ENCODE measurements at places on chromosomes 11 and 22. TPM values are rescaled to one million over a fixed set of nuclear protein-coding genes. Genes with fewer than 3 reads are reported as not detected.

DNA sequence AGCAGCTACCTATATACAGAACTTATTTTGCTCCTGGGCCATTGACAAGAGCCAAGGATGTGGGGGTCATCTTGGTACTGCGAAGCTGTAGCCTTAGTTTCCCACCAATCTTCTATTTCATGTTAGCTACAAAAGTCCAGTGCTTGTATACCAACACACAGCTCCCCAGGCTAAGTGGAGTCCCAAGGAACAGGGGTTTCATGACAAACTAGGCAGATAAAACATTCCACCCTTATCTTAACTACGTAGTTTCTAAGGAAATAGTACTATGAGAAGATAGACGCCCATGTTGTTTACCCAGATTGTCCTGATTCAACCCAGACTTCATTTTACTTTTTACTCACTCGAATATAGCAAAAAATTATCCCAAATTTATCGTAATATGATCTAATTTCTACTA, 218.5 kb downstream of the DYNC2H1 start:
- no peak for DNase-seq

The AP1B1 gene
- total RNA-seq, result 104 TPM

DNA sequence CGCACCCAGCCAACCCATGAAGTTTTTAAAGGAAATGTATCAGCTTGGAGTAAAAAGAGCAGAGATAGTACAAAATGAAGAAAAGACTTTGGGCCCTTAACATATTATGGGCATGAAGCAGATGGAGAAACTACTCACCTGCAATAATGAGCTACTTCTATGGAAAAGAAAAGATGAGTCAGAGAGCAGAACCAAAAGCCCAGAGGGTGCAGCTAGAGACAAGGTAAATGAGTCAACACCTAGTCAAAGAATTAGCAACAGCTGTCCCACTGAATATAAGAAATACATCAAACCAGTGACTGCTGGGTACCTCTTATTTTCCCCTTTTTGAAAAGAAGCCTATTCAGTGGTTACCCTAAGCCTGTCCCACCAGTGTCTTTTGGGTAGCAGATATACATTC, 61.8 kb downstream of the RPL27A start:
- no peak for DNase-seq

DNA sequence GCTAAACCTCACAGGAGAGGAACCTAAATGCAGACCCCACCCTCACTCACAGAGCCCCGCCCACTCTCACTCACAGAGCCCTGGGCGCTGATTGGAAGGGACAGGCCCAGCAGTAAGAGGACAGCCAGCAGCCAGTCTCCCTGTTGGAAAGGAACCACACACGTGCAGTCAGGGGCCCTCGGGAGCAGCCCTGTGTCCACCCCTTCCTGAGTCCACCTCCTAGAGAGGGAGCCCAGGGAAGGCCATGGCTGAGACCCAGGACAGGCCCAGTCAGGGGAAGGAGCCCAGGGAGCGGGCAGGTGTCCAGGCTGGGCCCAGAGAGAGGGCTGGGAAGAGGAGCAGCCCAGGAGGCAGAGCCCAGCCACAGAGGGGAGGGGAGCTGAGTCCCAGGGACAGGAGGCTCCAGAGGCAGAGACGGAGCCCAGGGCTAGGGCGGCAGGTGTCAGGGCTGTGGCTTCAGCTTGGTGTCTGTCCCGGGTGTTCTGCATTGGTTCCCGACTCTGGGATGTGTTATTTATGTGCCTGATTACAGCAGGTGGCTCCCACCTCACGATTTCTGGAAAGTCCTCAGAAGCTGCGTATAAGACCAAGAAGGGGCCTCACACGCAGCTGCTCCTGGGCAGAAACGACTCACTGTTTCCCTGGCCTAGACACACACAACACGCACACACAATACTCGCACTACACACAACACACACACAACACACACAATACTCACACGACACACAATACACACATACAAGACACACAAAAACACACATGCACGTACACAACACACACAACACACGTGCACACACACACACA, 9.0 kb upstream of the APOBEC3H start:
- DNase-seq, result no peak

The NTM gene
- total RNA-seq, result 7.4 TPM

DNA sequence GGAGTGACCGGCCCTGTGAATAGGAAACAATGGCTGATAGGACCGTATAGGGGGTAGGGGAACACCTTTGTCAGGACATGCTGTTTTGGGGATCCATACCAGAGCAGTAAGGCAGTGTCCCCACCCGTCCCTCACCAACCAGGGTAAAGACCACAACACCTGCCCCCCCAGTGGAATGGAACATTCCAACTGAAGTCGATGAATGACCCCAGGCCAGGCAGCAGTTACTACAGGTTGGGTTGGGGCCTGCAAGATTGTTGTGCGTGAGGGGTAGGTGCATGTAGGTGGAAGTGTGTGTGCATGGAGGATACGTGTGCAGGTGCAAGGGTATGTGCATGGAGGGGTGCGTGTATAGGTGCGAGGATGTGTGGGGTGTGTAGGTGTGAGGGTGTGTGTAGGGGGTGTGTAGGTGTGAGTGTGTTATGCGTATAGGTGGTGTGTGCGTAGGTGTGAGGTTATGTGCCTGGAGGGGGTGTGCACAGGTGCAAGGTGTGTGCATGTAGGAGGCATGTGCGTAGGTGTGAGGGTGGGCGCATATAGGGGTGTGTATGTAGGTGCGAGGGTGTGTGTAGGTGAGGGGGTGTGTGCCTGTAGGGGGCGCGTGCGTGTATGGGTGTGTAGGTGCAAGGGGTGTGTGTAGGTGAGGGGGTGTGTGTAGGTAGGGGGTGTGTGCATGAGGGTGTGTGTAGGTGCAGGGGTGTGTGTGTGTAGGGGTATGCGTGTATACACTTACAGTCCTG, 32.9 kb downstream of the PISD start:
- DNase-seq, result no peak

DNA sequence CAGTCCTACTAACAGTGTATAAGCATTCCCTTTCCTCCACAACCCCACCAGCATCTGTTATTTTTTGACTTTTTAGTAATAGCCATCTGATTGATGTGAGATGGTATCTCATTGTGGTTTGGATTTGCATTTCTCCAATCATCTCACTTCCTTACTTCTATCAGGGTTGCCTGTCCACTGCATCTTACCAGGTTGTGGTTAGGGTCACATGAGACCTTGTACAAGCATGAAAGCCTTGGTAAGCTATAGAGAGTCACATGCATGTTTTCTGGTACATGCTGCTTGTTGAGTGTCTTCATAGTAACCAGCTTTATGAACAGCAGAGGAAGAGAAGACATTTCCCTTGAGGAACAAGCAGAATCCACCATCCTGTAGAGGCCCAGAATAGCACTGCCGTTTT, 102.9 kb upstream of the PAX6 start:
- DNase-seq, result no peak

- DNase-seq, result no peak
Observed at GRCh38 chr11:128599729-128600128, 12.4 kb upstream of the ETS1 start.

The LMNTD2 gene
- 8.7 TPM for total RNA-seq

- no peak for DNase-seq
Observed at GRCh38 chr11:85118151-85118550, 509.0 kb downstream of the DLG2 start.
